ENCODE measurements at places on chromosomes 12 and 14.
A peak's percentile ranks its signal among the peaks of the same experiment; 100 is the strongest.

- no peak for DNase-seq
These were observed 69.2 kb upstream of the MED13L start for GRCh38 chr12:116346741-116347140.

- DNase-seq, result no peak
These were observed 455.8 kb downstream of the PCNX1 start for GRCh38 chr14:71362920-71363584.

GRCh38 chr12:52573306-52573705 lies 337 bp downstream of the KRT74 start:
- no peak for DNase-seq

DNA sequence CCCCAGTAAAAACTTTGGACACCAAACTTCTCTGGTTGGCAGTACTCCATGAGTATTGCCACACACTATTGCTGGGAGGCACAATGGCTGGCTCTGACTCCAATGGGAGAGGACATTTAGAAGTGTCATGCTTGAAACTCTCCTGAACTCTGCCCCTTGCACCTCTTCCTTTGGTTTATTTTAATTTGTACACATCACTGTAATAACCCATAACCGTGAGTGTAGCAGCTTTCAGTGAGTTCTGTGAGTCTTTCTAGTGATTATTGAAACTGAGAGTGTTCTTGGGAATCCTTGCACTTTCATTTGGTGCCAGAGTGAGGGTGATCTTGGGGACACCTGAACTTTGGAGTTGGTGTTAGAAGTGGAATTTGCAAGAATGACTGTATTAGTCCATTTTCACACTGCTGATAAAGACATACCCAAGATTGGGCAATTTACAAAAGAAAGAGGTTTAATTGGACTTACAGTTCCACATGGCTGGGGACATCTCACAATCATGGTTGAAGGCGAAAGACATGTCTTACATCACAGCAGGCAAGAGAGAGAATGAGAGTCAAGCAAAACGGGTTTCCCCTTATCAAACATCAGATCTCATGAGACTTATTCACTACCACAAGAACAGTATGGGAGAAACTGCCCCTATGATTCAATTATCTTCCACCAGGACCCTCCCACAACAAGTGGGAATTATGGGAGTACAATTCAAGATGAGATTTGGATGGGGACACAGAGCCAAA lies 41.3 kb upstream of the CEP83 start:
- no peak for DNase-seq

- no peak for DNase-seq
These were observed 486.1 kb upstream of the TMEM132C start for GRCh38 chr12:127780881-127781280.

DNA sequence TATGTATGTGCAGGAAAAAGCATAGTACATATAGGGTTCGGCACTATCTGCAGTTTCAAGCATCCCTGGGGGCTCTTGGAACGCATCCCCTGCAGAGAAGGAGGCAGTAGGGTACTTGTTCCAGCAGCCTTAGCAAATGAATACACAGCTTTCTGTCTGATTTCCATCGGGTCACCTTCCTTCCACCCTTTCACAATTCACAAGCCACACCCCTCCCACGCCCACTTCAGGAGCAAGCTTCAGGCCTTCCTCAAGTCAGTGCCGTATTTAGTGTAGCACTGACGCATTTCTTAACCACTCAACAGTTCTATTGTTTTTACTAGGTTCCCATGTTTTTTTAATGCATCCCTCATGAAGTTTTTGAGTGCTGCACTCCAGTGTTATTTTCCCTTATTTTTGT lies 64.2 kb downstream of the CLMN start:
- no peak for DNase-seq

DNA sequence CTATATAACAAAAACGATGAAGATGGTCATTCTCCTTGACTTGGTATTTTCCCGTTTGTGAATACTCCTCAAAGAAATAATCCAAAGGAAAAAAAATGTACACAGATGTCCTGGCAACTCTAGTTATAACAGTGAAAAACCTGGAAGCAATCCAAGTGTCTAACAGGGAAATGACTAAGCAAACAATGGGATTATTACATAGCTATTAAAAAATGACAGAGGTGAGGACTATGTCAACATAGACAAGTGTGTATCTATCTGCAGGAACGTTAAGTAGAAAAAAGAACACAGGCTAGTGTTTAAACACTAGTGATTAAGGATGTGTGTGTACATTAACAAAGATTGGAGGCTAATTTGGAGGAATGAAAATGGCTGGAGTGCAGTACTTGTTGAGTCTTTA lies 5.9 kb upstream of the APOLD1 start:
- DNase-seq, result no peak

GRCh38 chr12:123914726-123915333 lies 57.8 kb downstream of the CCDC92 start:
- DNase-seq, result no peak

DNA sequence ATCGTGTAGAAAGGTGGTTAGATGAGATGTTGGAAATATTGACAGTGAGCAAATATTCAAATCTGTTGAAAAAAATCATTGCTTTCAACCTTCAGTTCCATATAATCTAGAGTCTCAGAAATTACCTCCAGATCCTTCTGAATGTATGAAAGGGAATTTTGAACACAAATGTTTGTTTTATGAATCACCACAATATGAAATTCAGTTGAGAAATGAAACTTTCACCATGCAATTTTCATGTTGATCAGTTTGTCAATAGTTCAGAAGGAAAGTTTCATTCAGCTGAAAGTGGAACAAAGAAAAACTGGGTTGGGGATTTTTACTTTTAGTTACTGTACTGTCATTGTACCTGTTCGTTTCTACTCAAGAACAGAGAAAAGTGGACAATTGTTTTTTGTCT lies 953.6 kb downstream of the SLC6A15 start:
- DNase-seq, result no peak

DNA sequence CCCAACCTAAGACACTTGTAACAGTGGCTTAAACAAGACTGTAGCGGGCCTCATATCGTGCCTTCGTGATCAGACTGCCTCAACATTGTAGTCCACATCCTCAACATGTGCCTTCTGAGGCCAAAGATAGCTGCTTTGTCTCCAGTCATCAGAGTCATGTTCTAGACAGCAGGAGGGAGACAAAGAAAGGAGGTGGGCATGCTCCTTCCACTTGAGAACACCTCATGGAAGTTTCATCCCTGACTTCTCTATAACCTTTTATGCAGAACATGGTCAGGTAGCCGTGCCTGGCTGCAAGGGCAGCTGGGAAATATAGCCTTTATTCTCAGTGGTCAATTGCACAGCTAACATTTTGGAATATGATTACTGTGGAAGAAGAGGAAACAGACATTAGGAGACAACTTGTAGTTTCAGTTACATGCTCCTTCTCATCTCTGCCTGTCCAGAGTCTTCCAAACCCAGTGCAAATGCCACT lies 25.3 kb upstream of the DHRS2 start:
- DNase-seq, result no peak

- DNase-seq, result no peak
These were observed 22.2 kb upstream of the ABCD4 start for GRCh38 chr14:74324931-74325361.

- no peak for DNase-seq
These were observed 13.8 kb downstream of the FBRSL1 start for GRCh38 chr12:132503618-132504204.

GRCh38 chr12:124744273-124744640 lies 119.4 kb downstream of the SCARB1 start:
- DNase-seq, result no peak

GRCh38 chr14:84421621-84422020 lies 1108.3 kb upstream of the FLRT2 start:
- DNase-seq, result no peak

- DNase-seq, result no peak
These were observed 3.3 kb downstream of the BHLHE41 start for GRCh38 chr12:26121323-26122060.

GRCh38 chr14:85178864-85179263 lies 351.1 kb upstream of the FLRT2 start:
- DNase-seq, result no peak

DNA sequence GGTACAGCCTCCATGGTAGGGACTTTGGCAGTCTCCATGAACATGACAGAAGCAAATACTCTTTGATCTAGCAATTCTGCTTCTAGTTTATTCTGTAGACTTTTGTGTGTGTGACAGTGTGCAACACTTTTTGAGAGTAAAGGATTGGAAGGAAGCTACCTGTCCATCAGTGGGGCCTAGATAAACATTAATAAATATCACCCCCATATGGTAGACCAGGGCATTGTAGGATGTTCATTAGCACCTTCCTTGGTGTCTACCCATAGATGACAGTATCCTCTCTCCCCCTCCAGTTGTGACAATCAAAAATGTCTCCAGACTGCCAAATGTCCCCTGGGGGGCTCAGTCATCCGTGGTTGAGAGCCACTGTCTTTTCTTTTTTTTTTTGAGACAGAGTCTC lies 10.8 kb downstream of the SNRNP35 start:
- DNase-seq, result peak; percentile 13

DNA sequence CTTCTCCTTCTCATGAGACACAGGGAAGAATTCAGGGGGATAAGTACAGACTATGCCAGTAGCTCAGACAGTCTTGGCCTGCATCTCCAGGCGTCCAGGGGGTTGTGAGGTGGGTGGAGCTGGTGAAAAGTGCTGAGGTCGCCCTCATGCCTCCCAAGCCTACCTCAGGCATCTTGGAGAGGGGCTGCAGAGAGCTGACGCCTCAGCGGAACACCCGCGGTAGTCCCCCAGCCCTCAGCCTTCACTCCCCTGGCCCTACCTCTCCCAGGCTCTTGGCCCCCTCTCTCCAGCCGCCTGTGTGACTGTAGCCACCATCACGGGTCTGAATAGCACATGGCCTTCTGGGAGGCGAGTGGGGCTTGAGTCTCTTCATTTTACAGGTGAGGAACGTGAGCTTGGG lies 59.8 kb upstream of the DLK1 start:
- DNase-seq, result no peak

- DNase-seq, result no peak
These were observed 44.3 kb downstream of the CYP46A1 start for GRCh38 chr14:99728231-99728920.

DNA sequence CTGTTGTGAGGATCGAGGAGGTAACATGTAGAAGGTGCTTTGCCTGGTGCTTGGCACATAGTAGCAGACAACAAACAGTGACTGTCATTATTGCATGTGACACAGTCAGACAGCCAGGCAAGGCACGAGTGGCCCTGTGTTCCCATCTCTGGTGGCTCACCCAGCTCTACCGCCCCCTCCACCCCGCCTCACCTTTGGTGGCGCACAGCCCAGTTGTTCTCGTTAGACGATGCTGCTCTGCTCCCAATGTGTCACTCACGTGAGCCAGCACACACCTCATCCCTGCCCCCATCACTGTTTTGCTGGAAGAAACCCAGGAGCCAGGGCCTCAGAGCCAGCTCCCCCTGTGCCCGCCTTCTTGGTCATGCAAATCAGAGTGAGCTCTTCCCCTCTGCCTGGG lies 113.3 kb downstream of the CALM1 start:
- DNase-seq, result no peak

- DNase-seq, result no peak
These were observed 82.1 kb upstream of the FZD10 start for GRCh38 chr12:130080205-130080604.

DNA sequence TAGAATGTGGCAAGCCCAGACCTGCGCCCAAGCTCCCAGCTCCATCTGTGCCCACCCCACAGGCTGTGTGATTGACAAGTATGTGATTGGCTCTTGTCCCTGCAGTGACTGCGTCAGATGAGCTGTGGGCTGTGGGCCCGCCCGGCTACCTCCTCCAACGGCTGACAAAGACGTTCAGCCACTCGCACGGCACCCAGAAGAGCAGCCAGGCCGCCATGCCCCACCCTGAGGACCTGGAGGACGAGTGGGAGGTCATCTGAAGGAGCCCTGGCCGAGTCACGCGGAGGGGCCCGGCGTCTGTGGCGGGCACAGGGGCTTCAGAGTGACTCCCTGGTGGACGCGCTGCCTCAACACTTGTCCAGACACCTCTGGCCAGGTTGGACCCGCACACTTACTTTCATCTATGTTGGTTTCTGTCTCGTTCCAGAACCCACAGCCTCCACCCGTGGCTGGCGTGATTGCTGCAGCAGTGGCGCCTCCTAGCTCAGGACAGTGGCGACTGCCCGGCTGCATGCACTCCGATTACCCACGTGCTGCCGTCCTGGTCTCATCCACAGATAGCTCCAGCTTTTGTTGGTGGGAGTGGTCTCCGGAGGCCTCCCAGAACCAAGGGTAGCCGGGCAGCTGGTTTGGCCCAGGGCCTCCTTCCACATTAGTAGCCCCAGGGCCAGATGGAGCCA lies 11.4 kb downstream of the ANKRD9 start:
- no peak for DNase-seq

DNA sequence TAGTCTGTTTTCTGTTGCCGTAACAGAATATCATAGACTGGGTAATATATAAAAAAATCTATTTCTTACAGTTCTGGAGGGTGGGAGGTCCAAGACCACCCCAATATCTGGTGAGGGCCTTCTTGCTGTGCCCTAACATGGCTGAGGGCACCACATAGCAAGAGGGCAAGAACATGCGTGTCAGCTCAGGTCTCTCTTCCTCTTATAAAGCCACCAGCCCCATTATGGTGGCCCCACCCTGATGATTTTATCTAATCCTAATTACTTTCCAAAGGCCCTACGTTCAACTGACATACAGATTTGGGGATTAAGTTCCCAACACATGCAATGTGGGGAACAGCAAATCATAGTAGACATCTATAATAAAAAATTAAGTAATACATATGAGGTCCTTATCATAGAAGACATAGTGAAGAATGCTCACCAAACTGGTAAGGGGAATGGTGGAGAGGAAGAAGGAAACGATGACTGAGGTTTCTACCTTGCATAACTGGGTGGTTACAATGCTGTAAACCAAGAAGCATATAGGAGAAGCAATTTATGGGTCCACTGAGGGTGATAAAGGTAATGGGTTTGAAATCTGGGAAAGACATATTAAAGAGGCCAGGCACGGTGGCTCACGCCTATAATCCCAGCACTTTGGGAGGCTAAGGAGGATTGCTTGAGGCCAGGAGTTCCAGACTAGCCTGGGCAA lies 27.0 kb downstream of the BTBD7 start:
- no peak for DNase-seq

GRCh38 chr12:24898185-24898584 lies 50.7 kb downstream of the BCAT1 start:
- no peak for DNase-seq

- DNase-seq, result no peak
These were observed 16.8 kb downstream of the ISCA2 start for GRCh38 chr14:74510223-74510931.

GRCh38 chr12:4555804-4556203 lies 6.2 kb upstream of the DYRK4 start:
- DNase-seq, result no peak

DNA sequence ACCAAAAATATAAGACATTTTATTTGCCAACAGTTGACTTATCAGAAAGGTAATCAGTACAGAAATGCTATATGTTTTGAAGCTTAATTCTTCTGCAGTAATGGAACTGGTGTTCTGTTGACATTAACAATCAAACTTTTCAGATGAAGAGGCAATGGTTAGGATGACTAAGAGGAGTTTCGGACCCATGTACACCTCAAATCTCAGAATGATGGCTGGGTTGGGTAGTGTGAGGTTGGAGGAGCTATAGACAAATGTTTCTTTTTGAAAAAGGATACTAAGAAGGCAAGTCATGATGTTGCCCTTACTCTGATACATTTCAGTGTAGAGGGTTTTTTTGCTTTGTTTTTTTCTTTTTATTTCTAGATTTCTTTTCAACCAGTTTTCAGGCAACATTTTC lies 66.9 kb downstream of the KNTC1 start:
- no peak for DNase-seq
